ENCODE measurements at places on chromosomes 1 and 21.

GRCh38 chr1:167617153-167618147 is 12.6 kb upstream of the RCSD1 start:
- DNase-seq = no peak

- no peak for DNase-seq
Measured at GRCh38 chr21:42214921-42215320, 4.0 kb upstream of the ABCG1 start.

GRCh38 chr1:246083416-246083815 is 423.7 kb downstream of the SMYD3 start:
- no peak for DNase-seq

- DNase-seq = no peak
Measured at GRCh38 chr1:243806310-243806709, 43.7 kb downstream of the AKT3 start.

- no peak for DNase-seq
Measured at GRCh38 chr1:6473974-6474814, 8.2 kb upstream of the TNFRSF25 start.

DNA sequence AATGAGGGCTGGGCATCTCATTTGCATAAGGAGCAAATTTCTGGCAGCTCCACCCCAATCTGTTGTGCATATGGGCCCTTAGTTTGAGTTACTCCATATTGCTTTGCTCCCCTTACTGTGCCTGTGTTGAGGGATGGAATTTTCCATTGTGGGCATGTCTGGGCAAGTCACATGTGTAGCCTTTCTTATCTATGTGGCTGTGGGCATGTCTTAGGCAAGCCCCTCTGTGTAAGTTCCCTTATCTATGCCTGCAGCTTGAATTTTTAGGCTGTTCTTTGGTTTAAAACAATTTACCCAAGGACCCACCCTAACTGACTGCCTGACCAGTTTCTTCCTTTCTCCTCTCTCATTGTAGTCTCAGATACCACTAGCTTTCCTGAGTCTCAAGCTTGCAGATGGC is 405.7 kb upstream of the NCAM2 start:
- DNase-seq = no peak

GRCh38 chr1:193540511-193540910 is 354.1 kb upstream of the B3GALT2 start:
- no peak for DNase-seq

GRCh38 chr1:58670181-58670580 is 29.7 kb downstream of the MYSM1 start:
- DNase-seq = no peak

DNA sequence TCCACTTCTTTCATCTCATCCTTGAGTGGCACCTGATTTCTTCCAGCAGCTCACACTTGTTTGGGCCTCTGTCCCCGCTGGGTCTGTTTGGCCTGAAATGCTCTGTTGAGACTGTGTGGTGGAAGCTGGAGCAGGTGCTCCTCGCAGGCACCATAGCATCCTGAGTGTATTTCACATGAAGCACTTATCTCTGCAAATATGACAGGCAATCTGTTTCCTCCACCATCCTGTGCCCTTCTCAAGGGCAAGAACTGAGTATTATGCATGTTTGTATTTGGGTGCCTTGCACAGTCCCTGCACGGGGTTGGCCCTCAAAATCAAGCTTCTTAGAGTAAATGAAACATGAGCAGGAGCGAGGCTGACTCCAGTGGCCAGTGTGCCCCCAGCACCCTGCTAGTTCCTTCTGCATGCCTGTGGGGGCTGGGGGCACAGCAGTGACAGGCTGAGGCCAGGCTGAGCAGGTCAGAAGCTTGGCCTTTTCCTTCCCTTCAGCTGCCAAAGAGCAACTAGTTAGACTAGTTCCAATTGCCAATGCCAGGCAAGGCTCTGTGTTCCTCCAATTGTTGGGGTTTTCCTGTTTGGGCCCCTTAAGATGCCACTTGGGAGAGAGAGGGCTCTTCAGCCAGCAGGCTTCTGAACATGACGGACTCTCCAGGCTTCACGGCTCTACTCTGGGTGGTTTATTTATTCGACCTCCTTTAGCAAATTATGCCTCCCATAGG is 129.6 kb upstream of the ATP1A1 start:
- no peak for DNase-seq

DNA sequence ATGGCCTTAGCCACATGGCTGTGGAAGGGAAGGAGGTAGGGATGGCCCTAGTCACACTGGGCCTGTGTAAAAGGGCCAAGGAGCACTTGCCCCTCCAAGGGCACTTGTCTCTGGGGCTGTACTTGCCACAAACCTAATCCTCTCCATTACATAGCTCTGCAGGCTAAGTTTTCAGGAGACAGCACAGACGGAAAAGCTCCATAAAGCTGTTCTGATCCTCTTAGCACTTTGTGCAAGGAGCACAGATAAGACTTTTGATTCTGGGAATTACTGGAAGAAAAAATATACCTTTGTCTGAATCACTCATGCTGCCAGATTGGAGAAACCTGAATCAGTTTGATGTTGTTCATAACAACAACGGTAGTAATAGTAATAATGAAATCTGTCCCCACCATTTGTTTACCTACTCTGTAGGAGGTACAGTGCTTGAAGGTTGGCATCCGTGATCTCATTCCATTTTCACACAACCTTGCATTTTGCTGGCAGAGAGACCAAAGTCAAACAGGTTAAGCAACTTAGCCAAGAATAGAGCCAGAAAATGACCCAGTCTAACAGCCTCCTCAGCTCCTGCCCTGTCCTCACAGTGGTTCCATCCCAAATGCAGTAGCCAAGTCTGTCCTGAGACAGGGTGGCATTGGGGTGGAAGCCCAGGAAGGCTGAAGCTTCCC is 207.1 kb downstream of the ROR1 start:
- no peak for DNase-seq

GRCh38 chr1:67270541-67270940 is 37.1 kb upstream of the IL12RB2 start:
- no peak for DNase-seq

DNA sequence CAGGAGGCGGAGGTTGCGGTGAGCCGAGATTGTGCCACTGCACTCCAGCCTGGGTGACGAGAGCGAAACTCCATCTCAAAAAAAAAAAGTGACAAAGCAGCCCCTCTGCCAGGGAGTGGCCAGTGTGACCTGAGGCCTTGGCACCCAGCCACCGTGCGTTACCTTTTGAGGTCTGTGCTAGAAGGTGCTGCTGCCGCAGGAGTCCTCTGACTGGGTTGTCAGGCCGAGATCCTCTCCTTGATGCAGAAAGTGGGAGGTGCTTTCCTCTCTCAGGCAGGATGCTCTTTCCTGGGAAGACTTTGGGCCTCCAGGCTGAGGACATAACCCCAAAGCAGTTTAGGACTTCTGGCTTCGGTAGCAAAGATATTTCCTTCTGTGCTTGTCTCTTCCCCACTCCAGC is 280.5 kb upstream of the VAMP3 start:
- DNase-seq = no peak

GRCh38 chr1:23556635-23557470 is 2.4 kb downstream of the ID3 start:
- no peak for DNase-seq

DNA sequence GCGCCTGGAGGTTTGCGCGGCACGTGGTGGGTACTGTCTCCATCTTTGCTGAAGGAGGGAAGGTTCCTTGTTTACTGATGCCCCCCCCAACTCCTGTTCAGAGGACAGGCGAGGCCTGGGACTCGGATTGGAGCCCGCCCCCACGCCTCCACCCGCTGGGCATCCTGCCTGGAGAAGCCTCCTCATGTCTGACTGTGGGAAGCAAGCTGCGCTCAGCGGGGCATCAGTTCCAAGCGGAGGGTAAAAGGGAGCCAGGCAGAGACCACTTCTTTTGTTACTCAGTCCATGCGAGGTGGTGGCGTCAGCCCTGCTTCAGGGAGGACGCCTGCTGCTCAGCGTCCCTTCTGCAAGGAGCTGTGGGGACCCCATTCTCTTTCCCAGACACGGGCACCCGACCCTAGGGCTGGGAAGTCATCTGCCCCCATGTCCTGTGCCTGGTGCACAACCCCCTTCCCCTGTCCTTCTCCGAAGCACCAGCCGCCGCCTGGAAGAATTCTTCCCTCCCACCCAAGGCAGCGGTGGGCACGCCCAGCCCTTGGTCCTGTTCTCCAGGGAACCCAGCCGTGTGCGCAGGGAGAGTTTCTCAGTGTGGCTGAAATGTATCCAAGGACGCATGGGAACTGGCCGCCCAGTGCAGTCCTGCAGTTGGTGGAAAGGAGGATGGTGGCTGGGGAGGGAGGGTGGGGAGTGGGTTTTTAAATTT is 414.0 kb downstream of the CAMTA1 start:
- DNase-seq = no peak

DNA sequence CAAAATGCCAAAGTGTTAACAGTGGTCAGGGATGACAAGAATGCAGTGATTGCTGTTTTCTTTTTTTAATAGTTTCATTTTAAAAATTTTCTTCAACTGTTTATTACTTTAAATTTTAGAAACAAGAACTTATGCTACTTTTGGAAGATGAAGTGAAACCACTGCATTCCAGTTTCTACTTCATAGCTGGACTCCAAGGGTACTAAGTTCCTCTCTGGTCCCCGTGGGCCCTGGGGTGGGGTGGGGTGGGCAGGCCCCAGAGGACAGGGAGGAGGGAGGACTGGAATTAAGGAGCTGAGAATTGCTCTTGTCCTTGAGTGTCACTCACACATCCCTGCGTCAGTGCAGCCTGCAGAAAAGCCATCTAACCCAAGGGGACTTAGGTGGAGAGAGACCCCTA is 97.3 kb downstream of the RAVER2 start:
- no peak for DNase-seq

- no peak for DNase-seq
Measured at GRCh38 chr1:153679337-153680119, 1.0 kb downstream of the NPR1 start.

- no peak for DNase-seq
Measured at GRCh38 chr1:38925391-38925790, 16.2 kb downstream of the RHBDL2 start.

GRCh38 chr1:155277902-155278688 is 832 bp downstream of the HCN3 start:
- no peak for DNase-seq

DNA sequence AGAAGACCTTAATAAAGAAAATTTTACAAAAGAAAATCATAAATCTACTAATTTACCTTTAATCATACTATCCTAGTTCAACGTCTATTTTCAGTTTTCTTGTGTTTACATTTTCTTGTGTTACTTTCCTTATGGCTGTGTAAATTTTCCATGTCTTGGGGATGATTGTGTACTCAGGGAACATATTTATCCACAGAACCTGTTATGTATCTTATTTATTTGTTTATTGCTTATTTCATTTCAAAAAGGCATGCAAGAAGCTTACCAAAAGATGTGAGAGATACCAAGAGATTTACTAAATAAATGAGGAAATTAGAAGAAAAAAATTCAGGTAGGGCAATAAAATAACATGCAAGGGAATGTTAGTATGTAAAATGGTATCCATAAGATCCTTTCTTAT is 22.8 kb downstream of the PBX1 start:
- no peak for DNase-seq

DNA sequence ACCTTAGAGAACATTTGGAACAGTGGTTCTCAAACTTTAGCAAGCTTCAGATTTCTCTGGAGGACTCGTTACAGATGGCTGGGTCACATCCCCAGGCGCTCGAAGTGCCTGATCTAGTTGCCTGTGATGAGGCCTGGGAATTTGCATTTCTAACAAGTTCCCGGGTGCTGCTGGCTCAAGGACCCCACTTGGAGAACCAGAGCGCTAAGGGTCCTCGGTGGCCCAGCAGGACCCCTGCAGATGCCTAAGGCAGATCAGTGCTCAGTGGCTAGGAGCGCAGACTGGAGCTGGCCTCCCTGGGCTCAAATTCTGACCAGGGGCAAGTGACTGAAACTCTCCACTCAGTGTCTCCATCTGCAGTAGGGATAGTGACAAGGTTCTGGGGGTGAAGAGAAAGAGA is 208.2 kb downstream of the DYRK1A start:
- no peak for DNase-seq

DNA sequence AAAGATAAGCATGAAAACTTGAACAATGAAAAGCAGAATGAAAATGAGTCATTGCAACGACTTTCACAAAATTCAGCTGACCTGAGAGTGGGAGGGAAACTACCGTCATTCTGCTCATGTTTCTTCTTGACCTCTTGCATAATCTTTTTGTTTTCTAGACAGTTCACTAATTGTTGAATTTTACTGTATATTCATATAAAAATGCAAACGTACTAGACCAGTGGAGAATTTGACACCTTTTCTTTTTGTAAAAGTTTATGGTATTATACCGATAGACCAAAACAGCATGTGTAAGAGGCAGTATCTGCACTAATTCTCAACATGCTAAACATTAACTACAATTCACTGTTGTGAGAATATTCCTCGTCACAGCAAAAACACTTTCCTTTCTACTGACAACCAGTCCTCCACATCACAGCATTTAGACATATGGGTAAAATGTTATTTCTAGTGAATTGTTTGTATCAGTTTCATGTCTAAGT is 137.8 kb downstream of the GREM2 start:
- no peak for DNase-seq

- no peak for DNase-seq
Measured at GRCh38 chr1:64882574-64883255, 83.6 kb downstream of the JAK1 start.

- no peak for DNase-seq
Measured at GRCh38 chr1:15178571-15179484, 25.3 kb downstream of the TMEM51 start.

DNA sequence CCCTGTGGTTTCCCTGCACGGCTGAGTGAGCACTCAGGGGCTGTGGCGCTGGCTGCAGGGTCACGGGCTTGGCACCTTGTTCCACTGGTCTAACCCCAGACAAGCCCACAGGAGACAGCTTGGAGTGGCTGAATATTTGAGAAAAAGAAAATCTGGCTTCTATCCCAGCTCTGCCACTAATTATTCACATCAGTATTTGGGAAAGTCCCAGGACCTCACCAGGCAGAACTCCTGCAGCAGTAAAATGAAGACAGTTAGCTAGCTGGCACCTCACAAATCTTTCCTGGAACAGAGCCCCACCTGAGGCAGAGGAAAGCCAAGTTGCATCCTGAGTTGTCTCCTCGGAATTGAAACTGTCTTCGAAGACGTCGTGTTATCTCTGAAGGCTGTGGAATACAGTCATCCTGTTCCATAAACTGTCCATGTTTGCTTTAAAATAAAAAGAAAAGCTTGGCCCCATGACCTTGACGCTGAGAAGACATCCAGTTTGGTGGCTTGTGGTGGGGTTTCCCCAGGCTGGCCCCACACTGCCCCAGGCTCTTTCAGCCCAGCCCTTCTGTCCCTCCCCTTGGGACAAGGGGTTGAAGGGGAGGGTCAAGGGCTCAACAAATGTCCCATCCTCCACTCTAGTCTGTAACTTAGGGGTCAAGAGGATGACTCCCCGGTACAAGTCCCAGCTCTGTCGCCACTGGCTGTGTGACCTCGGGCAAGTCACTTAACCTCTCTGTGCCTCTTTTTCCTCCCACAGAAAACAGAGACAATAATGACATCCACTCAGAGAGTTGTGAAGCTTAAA is 93.8 kb upstream of the TMPRSS2 start:
- no peak for DNase-seq

DNA sequence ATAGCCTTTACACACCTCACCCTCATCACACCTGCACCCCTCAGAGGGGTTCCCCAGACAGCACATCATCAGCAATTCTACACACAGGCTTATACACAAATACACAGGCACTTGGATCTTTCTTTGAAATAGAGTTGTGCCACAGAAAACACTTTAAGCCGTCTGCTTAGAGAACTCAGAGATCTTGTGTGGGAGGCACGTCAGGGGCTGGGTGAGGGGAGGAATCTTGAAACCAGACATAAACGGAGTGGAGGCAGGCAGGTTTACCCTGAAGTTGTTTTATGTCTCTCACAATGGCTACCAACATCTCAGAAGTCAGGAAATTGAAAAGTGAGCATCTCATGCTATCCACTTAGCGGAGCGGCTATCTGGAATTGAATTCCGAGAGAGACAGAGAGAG is 151.9 kb upstream of the GJB5 start:
- DNase-seq = no peak

Measured in hippocampal formation (tissue), 2 donors.